EL (cell line): ENCODE measurements at places on chromosomes 12 and 14.
A peak's percentile ranks its signal among the peaks of the same experiment; 100 is the strongest.

DNA sequence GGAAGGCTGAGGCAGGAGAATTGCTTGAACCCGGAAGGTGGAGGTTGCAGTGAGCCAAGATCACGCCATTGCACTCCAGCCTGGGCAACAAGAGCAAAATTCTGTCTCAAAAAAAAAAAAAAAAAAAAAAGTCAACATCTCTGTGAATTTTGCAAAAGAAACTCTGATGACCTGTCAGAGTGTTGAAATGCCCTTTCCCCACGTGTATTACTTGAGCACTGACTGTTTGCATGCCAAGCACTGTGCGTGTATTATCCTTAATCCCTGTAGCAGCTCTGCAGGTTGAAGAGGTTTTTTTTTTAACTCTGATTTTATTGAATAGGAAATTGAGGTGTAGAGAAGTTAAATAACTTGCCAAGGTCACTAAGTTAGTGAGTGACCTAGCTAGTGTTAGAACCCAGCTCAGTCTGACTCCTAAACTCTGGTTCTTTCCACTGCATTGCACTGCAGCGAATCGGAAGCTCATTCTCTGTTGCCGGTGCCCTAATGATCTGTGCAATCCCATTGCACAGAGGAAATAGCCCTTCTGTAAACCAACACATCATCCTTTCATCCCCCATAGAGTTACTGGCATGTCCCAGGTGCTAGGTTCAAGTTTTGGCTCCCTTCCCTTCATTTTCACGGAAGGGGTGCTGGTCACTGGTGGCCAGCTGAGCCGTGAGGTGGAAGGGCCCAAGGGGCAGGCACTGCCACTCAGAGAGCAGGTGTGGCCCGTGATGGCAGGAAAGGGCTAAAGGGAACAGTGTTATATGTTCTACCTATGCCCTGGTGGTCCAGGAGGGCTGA, 122.3 kb downstream of the EML1 start:
- DNase-seq: no peak

DNA sequence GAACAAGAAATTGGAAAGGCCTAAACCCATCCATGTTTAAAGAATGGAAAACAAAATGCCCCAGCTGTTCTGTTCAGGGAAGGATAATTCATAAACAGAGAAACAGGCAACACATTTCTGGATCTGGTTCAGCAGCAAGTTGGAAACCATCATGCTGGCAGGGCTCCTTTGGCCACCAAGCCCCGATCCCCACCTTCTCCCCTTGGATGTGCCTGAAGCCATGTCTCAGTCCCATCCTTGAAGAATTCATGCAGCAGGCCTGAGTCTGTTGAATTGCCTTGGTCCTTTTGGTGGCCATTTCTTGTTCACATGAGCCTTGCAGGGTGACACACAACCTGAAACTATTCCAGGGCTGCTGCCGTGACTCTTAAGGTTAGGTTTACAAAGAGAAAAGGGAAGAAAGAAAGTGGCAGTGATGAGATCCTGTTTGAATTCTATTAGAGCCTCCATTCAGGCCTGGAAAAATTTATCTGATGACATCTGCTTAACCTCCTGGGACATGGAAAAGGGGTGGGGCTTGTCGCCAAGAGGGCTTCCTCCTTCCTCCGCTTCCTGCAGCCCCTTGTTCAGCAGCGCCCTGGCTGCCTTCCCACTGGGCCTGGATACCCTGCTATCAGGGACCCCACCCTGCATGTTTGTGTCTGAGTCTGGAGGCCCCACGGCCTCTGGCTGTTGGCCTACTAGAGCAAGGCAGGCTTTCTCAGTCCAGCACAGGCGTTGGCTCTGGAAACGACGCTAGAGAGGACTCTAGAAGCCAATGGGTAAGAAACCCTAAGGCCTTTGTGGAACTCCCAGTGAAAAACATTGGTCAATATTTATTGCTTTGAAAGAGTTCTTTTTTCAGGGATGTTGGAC, 341.9 kb downstream of the C12orf75 start:
- no peak for DNase-seq

- DNase-seq: peak; percentile 23
These were observed 297.1 kb downstream of the KSR2 start for GRCh38 chr12:117671734-117672133.

DNA sequence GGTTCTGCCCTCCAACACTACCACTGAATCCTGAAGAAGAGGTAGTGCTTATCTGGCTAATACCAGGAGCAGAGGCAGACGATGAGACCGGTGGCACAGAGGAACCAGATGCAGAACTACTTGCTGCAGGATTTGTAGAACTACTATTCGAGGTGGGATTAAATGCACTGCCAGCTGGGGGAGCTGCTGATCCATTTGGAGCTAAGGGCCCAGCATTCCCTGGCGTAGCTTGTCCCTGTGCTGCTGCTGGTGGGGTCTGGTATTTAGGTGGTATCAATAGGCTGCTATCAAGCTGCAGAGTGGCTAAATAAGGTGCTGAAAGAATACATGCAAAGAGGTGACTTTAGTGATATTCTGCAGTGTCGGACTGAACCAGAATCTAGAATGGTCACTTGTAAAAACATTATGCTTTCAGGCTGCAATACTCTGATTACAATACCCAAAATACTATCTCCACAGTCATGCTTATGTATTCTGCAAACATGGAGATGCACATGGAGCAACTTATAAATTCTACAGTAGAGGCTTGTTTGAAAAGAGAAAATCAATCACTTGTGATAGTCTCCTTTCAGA, 294.2 kb downstream of the MED13L start:
- DNase-seq: peak; percentile 28

DNA sequence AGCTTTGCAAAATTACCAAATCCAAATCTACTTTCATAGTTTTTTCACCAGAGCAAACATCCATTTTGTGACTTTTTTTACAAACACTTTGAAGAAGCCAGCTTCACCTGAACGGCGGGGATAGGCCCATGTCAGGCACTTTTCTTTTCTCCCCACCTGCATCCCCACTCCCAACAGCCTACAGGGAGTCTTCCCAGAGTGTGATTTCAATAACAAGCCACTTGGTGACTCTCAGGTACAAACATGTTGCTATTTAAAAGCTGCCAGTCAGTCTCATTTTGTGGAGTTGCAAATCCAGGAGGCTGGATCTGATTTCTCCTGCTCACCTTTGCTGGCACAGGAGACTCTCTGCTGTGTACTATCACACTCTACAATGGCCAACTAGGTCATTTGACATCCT, 285.5 kb downstream of the KCNH5 start:
- DNase-seq: no peak

DNA sequence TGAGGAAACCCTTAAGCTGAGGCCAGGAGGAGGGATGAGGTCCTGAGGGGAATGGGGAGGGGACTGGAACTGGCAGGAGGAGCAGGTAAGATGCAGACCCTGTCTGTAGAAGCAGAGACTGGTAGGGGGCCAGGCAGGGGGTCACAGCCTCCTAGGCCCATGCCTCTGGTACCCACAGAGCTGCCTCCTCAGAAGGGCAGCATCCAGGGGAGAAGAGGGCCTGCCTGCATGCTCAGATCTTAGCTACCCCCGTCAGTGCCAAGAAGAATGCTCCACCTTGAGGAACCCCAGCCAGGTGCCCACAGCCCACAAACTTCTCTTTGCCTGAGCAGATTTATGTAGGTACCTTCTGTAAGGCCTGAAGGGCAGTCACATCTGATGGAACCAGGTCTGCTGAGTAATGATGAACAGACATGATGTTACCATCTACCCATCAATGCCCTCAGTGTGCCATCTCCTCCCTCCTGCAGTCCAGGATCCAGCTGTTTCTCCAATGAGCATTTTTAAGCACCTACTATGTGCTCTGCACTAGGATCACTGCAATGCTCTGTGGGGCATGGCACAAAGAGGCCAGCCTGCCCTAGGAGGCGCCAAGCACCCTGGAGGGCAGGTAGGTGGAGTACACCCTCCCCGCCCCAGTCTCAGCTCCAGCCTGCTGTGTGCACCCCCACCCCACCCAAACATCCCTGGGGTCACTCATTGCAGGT, 24.8 kb upstream of the ZFP36L1 start:
- no peak for DNase-seq

DNA sequence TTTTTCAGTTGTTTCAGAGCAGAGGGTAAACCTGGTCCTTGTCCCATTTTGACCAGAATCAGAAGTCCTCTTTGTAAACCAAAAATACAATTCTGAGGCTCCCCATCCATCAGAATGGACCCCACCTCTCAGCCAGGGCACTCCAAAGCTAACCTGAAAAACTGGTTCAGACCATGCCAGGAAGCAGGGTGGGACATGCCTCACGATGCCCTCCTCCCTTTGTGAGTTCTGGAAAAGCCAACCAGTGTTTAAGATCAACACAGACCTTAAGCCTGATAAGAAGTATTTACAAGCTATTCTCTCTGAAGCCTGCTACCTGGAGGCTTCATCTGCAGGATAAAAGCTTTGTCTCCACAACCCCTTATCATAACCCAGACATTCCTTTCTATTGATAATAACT, 35.4 kb downstream of the TNFAIP2 start:
- no peak for DNase-seq

- peak; percentile 39 for DNase-seq
These were observed 1.5 kb downstream of the COL2A1 start for GRCh38 chr12:48002773-48003218.

DNA sequence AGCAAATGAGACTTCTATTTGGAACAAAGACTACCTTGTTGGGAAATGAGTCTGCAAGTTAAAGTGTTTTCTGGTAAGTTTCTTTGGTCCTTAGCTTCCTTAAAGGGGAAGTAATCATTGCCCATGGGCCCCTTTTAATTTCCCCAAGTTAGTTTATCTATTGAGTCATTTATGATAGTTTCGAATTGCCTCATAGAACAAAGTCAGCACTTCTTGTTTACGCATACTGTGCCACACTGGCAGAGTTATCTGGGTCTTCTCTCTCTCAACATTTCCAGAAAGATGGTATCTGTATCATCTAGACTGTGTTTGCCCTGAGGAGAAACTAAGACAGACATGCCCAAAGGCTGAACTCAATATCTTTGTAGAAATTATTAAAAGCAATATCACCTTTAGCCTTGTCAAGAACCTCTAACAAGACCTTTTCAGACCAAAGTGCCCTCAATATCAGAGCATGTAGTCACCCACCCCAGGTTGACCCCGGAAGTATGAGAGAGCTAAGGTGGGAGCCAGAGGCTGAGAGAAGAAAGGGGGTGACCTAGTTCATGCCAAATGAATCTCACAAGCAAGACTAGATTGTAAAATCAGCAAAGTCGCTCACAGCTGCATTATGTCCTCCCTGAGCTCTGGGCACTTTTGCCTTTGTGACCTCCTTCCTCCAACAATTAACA, 40.0 kb downstream of the GPR65 start:
- no peak for DNase-seq
